ENCODE measurements at places on chromosomes 7 and 10.

DNA sequence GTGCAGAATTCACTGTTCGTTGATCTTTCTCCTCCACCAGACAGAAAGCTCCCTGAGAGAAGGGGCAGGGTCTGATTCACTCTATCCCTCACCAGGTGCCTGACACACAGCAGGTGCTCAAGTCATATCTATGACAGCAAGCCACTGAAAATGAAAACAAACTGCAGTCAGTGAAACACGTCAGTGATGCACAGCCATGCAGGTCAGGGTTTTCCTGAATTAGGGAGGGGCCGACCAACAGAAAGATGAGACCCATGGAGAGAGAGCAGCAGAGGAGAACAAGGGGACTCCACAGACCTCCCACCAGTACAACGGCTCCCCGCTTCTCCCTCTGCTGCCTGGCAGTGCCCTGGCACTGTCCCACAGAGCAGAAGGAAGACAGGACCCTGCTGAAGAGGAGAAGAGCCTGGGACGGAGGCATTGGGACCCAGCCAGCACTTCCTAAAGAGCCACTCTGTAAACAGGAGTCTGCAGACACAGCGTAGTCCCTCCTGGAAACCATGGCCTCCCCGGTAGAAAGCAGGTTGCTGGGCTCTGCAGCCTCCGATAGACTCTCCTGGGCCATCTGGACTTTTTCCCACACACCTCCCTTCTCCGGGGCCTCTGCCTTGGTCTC, 50.3 kb downstream of the FAM53B start:
- no peak for DNase-seq

DNA sequence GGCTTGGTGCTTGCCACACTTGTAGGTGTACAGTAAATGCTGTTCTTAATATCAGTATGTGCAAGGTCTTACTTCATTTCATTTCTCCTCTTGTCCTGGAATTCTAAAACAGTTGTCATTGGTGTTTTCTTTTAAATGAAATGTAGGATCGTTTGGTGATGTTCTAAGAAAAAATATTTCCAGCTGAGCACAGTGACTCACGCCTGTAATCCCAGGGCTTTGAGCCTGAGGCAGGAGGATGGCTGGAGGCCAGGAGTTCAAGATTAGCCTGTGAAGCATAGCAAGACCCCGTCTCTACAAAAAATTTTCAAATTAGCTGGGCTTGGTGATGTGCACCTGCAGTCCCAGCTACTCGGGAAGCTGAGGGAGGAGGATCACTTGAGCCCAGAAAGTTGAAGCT, 32.6 kb upstream of the ELN start:
- DNase-seq, result peak; percentile 91

DNA sequence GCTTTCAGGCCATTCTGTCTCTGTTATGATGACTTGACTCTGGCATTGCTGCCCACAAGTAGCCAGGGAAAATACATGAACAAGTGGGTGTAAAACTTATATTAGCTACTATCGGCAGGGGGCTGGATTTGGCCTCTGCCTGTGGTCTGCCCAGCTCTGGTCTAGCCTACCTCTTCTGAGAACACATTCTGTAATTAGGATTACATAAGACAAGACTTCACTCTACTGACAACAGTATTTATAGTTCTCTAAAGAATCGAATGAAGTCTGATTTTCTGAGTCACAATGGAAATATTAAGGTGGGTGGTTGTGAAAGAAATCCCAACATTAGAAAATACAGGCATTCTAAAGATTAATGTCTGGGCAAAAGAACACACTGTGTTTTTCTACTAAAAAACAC, 55.5 kb downstream of the DLD start:
- DNase-seq, result peak; percentile 50

- no peak for DNase-seq
Observed at GRCh38 chr7:47432671-47433563, 149.0 kb downstream of the TNS3 start.

DNA sequence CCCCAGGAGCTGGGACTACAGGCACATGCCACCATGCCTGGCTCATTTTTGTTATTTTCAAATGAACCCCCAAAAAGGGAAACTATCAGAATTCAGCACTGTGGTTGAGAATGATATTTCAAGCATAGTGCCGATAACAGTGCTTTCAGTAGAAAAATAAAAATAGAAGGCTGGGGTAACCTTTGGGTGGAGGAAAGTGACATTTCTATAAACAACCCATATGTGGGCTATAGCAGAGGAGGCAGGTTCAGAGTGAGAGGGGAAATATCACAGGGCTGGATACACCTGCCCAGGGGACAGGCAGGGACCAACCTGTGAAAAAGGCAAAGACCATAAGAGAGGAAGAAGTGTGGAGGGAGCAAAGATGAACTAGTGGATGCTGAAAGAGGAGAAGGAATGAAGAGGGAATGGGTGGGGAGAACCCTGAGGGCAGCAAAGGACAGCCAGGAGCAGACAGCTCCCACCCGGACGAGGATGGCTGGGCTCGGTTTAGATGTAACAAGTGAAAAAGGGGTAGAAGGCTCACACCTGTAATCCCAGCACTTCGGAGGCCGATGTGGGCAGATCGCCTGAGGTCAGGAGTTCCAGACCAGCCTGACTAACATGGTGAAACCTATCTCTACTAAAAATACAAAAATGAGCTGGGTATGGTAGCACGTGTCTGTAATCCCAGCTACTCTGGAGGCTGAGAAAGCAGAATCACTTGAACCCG, 56.5 kb downstream of the MAP3K8 start:
- DNase-seq, result no peak

GRCh38 chr7:34991938-34992840, 45.1 kb downstream of the DPY19L1 start:
- DNase-seq, result peak; percentile 57

DNA sequence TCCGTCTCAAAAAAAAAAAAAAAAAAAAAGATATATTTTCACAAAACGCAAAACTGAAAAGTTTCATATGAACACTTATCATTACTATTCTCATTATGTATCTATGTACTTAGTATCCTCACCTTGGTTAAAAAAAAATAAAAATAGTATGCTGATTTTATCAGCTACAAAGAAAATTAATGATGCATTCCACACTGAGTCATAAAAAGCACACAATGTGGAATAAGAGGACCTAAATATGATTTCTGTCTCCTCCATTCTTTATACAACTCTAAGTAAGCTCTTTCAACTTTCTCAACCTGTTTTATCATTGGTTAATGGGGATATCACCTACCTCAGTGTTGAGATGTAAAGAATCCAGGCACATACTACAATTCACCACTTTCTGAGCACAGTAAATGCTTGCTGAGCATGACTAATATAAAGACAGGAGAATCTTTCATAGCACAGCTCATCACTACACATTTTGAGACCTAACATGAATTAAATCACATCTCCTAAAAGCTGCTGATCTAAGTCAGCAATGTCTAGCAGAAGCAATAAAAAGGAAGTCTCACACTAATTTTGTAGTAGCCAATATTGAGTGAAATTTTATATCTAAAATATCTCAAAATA, 2.7 kb downstream of the SNX13 start:
- peak; percentile 29 for DNase-seq

All from EH (cell line).